ENCODE measurements at places on chromosomes 2 and 18.

- DNase-seq = no peak
These were observed 25.2 kb upstream of the FAM110C start for GRCh38 chr2:71309-72035.

- DNase-seq = peak; percentile 45
These were observed 2.6 kb downstream of the MAP2 start for GRCh38 chr2:209426432-209426831.

GRCh38 chr2:240461471-240462072 lies 26.1 kb downstream of the GPC1 start:
- no peak for DNase-seq

- DNase-seq = no peak
These were observed 36.3 kb downstream of the MOGAT1 start for GRCh38 chr2:222707689-222708273.

DNA sequence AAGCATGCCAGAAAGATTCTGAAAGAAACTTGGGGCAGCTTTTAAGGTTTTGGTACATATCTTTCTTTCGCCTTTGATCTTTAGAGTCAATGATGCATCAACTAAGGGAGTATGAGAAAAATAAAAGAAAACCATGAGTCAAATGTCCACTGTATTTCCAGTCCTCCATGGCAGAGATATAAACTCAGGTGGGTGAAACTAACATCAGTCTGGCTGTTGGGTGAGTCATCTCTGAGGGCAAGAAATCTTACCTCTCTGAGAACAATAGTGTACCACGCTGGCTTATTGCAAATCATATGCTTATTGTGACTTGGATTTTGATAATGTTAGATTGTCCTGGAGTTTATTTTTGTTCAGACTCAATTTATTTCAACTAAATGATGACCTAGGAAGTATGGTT lies 521.0 kb downstream of the PLCL1 start:
- no peak for DNase-seq

- DNase-seq = no peak
These were observed 24.2 kb downstream of the CTIF start for GRCh38 chr18:48563027-48563426.

- DNase-seq = no peak
These were observed 132.7 kb downstream of the EVA1A start for GRCh38 chr2:75428060-75428459.

- DNase-seq = no peak
These were observed 108.8 kb upstream of the MAPRE2 start for GRCh38 chr18:34932363-34932762.

DNA sequence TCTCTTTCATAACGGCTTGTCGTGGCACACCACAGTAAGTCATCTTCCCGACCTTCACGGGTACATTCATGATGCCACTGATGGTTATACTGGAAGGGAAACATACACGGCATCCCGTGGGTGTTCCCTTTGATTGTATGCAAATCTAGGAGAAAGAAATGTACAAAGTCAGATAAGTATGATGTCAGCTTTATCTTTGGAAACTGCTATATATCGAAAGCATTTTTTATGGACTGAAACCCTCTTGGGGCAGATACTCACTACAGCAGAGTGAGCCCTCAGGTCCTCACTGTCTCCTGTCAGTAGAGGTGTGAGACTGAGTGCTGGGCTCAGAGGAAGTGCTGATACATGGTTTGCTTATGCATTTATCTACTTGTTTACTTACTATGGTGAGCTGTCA lies 20.4 kb downstream of the PLA2R1 start:
- no peak for DNase-seq

- DNase-seq = no peak
These were observed 37.2 kb upstream of the CDH19 start for GRCh38 chr18:66641056-66641455.

- peak; percentile 89 for DNase-seq
These were observed 36.6 kb upstream of the ASB1 start for GRCh38 chr2:238389988-238390589.

DNA sequence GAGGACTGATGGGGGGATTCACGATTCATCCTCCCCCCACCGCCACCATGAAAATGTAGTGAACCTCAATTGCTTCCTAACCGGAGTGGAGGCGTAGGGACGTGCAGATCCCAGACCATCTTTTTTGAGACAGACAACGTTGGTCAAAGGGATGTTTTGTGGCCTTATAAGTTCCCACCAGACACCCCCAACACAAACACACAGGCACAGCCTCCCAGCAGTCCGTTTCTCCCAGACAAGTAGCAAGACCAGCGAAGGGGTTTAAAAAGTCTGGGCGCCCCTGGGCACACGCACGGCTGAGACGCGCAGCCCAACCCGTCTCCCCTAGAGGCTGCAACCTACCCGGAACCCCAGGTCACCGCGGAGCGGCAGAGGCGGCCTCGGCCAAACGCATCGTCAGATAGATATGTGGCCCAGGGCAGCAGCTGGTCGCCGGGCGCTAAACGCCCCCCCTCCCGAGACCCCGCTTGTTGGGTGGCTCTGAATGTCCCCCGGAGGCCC lies 1.3 kb downstream of the GBX2 start:
- no peak for DNase-seq

- peak; percentile 98 for DNase-seq
These were observed 84.1 kb downstream of the HS6ST1 start for GRCh38 chr2:128234613-128235012.

- DNase-seq = no peak
These were observed 39.2 kb downstream of the BIN1 start for GRCh38 chr2:127067620-127068350.

DNA sequence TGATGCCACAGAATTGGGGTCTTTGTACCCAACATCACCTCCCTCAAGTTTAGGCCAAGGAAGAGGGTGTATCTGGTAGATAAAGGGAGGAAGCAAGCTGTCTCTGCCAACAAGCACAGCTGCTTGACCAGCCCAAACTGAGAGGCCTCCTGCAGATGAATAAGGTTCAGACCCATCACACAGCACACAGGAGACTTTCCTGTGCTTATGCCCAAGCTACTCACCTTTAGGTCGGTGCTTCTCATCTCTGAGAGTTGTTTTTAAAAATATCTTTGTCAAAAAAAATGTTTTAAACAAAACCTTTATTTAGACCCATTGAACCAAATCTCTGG lies 24.7 kb upstream of the SP3 start:
- DNase-seq = no peak

DNA sequence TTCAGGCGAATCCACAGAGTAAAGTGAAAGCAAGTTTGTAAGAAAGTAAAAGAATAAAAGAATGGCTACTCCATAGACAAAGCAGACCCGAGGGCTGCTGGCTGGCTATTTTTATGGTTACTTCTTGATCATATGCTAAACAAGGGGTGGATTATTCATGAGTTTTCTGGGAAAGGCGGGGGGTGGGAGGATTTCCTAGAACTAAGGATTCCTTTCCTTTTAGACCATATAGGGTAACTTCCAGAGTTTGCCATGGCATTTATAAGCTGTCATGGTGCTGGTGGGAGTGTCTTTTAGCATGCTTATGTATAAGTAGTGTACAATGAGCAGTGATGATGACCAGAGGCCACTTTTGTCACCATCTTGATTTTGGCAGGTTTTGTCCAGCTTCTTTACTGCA lies 59.8 kb downstream of the SLC4A3 start:
- no peak for DNase-seq

DNA sequence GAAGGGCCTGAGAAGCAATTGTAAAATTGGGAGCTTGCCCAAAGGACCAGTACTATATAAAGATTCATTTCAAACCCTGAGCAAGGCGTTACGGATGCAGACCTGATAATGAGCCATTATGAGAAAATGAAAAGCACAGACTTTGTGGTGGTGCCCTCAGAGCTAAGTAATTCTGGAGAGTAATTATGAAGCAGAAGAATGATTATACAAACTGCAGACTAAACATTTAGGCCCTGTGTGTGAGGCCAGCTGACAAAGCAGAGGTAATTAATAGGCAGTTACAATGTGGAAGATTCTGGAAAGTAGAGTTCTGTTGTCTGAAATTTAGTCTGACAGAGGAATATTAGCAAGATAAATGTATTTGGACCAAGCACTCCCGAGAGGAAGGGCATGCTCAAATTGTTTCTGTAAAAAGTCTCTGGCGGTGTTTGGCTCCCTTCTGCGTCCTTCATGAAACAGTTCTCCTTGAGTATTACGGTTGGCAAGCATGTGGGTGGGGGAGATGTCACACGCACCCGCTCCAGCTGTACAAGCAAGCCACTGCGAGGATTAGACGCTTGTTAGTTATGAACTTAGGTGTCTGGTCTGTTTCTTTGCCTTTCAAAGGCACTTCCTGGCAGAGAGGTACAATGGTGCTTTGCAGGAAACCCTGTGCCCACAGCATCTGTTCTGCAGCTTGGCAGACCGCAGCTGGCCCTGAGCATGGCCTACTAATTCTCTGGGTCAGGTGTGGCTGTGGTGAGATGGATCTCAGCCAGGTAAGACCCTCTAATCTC lies 45.5 kb downstream of the CDC42EP3 start:
- DNase-seq = peak; percentile 22

GRCh38 chr2:118675531-118675930 lies 171.9 kb downstream of the EN1 start:
- DNase-seq = no peak

GRCh38 chr18:24754583-24755253 lies 294.3 kb downstream of the HRH4 start:
- DNase-seq = no peak

DNA sequence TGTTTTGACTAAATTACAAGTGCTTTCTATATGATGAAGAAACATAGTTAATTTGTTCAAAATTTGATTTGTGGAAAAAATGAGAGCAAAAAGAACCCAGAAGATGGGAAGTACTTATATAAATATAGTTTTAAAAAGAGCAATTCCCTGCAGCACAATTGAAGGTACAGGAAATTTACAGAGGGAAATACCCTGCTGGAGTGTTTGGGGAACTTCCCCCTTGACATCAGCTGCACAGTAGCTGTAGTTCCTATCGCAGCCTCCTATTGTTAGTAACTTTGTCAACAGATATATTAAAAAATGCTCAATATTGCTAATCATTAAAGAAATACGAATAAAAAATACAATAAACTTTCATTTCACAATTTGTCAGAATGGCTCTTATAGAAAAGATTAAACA lies 1118.8 kb upstream of the ZEB2 start:
- DNase-seq = no peak

DNA sequence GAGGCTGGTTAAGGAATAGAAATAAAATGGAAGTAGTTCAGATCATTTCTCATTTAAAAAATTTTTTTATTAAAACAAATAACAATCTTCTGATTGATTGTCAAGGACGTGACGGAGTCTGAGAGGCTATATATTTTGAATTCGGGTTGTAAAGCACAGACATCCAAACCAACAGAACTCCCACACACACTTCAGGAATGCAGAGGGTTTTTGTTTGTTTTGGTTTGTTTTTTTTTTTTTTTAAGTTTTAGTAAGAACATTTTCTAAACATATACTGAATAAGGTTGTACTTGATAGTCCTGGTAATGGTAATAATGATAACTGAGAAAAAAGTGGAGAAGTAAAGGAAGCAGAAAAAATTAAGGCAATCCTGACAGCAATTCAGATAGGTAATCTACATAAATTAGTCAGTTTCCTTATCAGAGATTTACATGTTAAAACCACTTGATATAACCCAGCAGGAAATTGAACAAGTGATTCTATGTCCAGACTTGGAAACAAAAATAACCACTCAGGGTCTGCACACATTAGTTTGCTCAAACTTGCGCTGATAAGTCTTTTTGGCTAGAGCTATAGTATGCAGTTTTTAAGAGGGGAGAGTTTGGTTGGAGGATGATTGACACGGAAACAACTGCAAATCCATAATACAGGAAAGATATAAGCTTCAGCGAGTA lies 51.5 kb upstream of the CTAGE1 start:
- no peak for DNase-seq

- DNase-seq = no peak
These were observed 28.8 kb upstream of the INO80C start for GRCh38 chr18:35526495-35527059.

DNA sequence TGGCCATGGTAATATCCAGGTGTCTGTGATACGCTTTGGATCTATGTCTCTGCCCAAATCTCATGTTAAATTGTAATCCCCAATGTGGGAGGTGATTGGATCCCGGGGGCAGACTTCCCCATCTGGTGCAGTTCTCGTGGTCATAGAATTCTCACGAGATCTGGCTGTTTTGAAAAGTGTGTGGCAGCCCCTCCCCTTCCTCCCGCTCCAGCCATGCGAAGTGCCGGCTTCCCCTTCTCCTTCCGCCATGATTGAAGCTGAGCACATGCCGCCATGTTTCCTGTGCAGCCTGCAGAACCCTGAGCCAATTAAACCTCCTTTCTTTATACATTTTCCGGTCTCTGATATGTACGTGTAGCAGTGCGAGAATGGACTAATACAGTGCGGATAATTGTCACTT lies 42.5 kb downstream of the GPC1 start:
- DNase-seq = no peak

DNA sequence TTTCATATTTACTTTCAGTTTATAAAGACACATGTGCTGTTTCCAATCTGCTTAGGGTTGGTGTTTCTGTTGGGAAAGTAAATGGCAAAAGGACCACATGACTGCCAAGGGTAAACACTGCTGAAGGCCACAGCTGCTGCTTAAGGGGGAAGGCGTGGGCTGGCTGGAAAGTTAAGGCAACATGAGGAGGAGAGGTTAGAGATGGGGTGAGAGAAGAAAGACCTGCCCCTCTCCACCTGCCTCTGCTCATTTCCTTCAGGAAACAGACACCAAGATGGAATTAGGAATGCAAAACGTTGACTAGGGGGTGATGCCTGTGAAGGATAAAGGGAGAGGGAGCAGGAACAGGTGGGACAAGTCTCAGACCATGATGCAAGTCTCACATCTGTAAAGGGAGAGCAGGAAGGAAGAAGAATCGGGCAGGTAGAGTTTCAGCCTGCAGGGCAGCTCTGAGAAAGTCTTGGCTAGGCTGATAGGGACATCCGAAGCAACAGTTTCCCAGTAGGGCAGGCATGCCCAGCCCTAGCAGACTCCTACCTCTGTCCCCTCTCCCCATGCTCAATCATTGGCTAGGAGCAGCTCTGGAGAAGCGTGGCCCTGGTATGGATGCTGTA lies 86.0 kb downstream of the CDC42EP3 start:
- DNase-seq = peak; percentile 58

DNA sequence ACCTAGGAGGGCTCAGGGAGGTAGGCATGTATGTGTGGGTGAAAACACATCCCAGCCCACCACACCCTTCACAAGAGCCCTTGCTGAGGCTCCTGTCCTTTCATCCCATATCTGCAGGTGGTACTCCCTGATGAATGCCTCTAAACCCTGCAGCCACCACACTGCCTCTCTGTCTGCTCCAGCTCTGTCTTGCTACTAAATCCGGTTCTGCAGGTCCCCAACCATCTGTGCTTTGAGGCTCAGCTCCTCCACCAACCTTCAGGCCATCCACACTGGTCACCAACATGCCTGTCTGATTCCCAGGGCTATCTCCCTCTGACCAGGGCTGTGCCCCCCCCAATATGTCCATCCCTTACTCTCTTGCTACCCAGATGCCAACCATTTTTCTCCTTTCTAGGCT lies 92.7 kb downstream of the BIN1 start:
- DNase-seq = no peak

GRCh38 chr18:62586151-62586774 lies 63.4 kb downstream of the ZCCHC2 start:
- DNase-seq = peak; percentile 83

GRCh38 chr2:224927646-224928173 lies 114.6 kb downstream of the DOCK10 start:
- DNase-seq = no peak
